Right hindlimb (tissue), 1 donor: ENCODE measurements at places on chromosomes 3 and 15.

DNA sequence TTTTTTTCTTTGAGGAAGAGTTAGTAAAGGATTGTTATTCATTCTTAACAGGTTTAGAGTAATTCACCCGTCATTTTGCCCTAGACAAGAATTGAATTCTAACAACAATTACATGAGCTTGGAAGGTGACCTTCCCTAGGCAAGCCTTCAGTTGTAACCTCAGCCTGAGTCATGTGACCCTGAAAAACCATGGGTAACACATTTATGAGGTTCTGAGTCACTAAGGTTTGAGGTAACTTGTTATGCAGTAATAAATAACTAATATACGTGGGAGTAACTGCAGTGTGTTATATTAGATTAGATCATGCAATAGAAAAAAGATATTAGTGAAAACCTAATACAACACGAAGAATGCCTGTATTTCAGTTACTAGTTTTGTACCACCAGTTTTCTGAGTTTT is 237.6 kb upstream of the NDN start:
- DNase-seq = no peak

GRCh38 chr3:18007980-18008379 is 265.5 kb upstream of the TBC1D5 start:
- no peak for DNase-seq

- DNase-seq = no peak
These were observed 7.5 kb downstream of the MORF4L1 start for GRCh38 chr15:78880242-78880533.

- DNase-seq = peak; percentile 49
These were observed 12.1 kb downstream of the B3GNT5 start for GRCh38 chr3:183265157-183265642.

DNA sequence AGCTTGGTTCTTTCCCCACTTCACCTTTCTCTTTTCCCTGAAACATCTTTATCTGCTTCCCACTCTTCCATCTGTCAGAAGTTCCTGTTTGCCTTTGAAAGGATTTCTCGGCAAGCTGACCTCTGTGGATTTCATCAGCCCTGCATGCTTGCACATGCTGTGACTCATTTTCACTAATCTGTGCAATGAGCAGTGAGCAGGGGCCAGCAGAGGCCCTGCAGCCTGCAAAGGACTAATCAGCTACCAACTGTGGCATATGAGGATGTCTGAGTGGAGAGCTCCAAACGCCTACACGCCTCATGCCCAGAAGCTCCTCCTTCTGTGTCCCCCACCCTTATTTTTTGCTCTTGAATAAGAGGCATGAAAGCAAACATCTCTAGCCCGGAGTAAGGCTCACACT is 333.0 kb upstream of the SEMA6D start:
- DNase-seq = peak; percentile 25
